H1 (cell line): ENCODE measurements at places on chromosomes 1 and 21. TPM values are rescaled to one million over a fixed set of nuclear protein-coding genes. Genes with fewer than 3 reads are reported as not detected.

Gene FCER1G
- total RNA-seq: 0.86 TPM in 1 of 2 replicates, not detected in the other

Gene AIRE
- 0.10 TPM in 1 of 2 replicates, not detected in the other for total RNA-seq

Gene CACNA1E
- 1.3 and 2.6 TPM in 2 replicates for total RNA-seq

Gene CXADR
- 142 and 145 TPM in 2 replicates for total RNA-seq

Gene C1orf53
- total RNA-seq: 0.56 and 0.80 TPM in 2 replicates

Gene SMIM1
- total RNA-seq: 6.1 and 7.7 TPM in 2 replicates

Gene BSND
- total RNA-seq: 0.40 and 0.43 TPM in 2 replicates

- no peak for DNase-seq
Observed at GRCh38 chr1:190940951-190941350, 463.3 kb upstream of the BRINP3 start.

- DNase-seq: no peak
Observed at GRCh38 chr1:38839363-38839762, 20.2 kb downstream of the RRAGC start.

GRCh38 chr1:110091791-110092190, 20.5 kb upstream of the UBL4B start:
- DNase-seq: no peak

DNA sequence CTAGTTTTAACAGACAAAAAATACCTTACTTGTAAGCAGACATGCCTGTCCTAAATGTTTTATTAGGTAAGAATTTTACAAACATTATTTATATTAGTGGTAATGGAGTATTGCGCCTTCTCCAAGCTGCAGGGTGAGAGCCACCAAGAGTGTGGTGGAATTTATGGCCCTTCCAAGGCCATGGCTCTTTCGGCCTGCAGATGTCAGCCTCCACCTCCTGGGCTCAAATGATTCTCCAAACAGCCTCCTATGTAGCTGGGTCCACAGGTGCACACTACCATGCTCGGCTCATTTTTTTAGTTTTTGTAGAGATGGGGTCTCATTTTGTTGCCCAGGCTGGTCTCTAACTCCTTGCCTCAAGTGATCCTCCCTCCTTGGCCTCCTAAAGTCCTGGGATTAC, 56.3 kb downstream of the ITGB3BP start:
- no peak for DNase-seq

DNA sequence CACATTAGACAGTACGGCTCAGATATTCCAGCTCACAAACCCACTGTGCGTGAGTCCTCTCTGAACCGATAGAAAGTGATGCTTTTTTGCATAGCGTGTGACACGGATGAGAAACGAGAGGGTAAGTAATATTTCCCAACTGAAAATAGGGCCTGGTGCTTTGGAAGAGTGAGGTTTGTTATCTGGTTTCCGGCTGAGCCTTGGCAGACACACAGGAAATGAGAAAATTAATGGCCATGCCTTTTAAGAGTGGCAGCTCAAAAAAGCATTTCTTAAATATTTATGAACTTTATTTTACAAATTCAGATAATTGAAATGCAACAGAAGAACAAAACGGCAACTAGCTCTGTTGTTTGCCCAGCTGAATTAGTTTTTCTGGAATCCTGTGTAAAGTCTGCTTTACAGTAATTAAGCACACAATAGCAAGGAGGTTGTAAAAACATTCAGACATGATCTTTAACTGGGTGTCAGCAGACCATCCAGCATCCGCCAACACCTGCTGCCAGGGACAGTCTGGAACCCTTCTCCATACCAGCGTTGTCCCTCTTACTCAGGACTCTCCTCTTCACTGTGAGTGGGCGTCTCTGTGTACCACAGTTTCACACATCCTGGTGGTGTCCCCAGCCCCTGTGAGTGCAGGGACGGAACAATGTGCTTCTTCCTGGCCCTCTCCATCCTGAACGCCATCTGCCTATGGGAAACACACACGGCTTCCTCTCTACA, 155.4 kb downstream of the PGBD5 start:
- DNase-seq: no peak

DNA sequence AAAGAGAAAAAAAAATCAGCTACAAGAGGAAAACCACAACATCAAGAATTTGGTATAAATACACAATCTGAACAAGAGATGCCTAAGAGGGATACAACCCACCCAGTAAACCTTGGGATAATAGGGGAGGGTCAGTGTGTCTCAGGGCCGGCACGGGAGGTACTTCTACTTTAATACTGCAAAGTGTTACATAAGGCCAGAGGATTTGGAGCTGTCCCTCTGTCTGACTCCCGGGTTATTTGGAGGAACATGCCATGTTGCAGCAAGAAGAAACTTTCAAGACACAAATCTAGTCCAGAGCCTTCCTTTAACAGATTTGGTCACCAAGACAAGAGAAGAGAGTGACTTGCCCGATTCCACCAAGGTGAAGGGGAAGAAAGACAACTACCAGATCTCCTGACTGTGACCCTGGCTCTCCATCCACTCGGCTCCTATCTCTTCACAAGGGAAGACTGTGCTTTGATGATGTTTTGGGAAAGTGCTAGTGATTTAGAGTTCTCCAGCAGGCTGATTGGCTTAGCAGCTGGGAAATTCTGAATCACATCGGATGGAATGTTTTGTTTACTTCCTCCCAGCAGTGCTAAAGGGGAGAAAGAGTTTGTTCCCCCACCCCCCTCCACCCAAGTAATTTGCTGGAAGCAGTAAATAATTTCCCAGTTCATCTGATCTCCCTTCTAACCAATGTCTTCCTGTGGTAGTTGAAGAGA, 29.3 kb downstream of the SGIP1 start:
- no peak for DNase-seq

DNA sequence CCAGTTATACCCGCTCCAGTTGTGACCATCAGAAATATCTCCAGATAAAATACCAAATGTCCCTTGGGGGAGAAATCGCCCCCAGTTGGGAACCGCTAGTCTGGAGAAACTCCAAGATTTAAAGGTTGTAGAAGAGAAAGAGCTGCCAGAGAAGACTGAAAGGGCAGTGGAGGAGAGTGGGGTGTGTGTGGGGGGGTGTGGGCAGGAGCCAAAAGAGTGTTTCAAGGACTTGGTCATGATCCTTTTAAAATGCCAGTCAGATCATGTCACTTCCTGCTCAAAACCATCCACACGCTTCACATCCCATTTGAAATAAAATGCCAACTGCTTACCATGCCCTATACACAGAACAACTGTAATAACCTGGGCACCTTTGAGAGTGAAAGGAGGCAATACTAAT, 3.4 kb upstream of the HEYL start:
- no peak for DNase-seq

DNA sequence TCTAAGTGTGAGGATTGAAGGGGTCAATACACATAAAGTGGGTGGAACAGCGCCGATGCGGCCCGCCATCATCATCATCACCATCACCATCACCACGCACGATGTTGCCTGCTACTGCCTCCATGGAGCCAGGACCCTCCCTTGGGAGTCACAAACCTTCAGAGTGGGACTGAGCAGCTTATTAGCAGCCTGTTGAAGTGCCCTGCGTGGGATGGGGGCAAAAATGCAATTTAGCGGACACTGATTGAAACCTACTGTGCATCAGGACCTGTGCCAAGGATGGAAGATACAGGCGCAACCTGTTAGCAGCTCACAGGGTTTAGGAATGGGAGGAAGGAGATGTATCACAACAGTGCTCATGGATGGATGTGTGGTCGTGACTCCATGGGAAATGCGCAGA, 26.7 kb downstream of the STPG1 start:
- DNase-seq: no peak

DNA sequence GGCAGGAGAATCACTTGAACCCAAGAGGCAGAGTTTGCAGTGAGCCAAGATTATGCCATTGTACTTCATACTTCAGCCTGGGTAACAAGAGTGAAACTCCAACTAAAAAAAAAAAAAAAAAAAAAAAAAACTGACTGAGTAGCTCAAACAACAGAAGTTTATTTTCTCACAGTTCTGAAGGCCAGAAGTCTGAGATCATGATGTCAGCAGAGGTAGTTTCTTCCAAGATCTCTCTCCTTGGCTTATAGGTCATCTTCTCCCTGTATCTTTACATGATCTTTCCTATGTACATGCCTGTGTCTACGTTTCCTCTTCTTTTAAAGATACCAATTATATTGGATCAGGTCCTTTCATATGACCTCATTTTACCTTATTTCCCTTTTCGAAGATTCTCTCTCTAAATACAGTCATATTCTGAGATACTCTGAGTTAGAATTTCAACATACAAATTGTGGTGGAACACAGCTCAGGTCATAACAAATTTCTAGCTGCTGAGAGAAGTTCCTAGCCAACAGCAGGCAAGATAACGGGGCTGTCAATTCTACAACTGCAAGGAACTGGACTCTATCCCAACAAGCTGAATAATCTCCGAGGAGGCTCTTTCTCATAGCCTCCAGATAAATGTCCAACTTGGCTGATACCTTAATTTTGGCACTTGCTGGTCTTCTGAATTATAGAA, 187.7 kb upstream of the ADAMTS5 start:
- DNase-seq: no peak

DNA sequence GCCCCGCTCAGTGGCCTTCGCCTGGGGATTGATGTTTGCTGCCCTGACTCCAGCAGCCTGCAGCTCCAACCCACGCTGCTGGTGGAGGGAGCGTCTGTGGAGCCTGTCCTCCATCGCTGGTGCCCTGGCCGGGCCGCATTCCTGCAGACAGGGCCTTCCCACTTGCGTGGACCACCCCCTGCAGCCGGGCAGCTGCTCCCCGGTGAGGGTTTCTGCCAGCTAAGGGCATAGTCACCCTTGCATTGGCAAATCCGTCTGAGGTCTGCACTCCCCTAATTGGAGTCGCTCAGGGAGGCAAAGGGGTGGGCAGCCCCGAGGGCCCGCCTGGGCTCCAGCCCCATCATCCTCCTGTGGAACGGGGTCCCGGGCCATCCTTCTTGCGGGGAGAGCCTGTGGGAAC, 43.5 kb downstream of the PRDM16 start:
- no peak for DNase-seq

GRCh38 chr1:14915356-14916054, 238.0 kb upstream of the TMEM51 start:
- DNase-seq: no peak
